ENCODE measurements at places on chromosomes 5 and 9. TPM values are rescaled to one million over a fixed set of nuclear protein-coding genes. Genes with fewer than 3 reads are reported as not detected.

Gene RNF183
- 0.15 TPM for polyA plus RNA-seq

Gene MAP1B
- polyA plus RNA-seq = 35.2 TPM

Gene ZNF366
- 3.3 TPM for polyA plus RNA-seq

Gene RLN2
- polyA plus RNA-seq = 0.25 TPM

Gene FAM153A
- 0.66 TPM for polyA plus RNA-seq

Gene LIFR
- polyA plus RNA-seq = 25.7 TPM

Gene FAM200C
- polyA plus RNA-seq = 4.3 TPM

Gene PCDHB2
- 3.4 TPM for polyA plus RNA-seq

Gene RBM22
- 28.3 TPM for polyA plus RNA-seq

Gene ZNG1C
- polyA plus RNA-seq = 10.7 TPM

Gene GABRA6
- not detected for polyA plus RNA-seq

Gene NPDC1
- 120 TPM for polyA plus RNA-seq

Gene WDR31
- 2.6 TPM for polyA plus RNA-seq

Gene ZNF483
- 0.94 TPM for polyA plus RNA-seq
